ENCODE measurements at places on chromosomes 7 and 10.

DNA sequence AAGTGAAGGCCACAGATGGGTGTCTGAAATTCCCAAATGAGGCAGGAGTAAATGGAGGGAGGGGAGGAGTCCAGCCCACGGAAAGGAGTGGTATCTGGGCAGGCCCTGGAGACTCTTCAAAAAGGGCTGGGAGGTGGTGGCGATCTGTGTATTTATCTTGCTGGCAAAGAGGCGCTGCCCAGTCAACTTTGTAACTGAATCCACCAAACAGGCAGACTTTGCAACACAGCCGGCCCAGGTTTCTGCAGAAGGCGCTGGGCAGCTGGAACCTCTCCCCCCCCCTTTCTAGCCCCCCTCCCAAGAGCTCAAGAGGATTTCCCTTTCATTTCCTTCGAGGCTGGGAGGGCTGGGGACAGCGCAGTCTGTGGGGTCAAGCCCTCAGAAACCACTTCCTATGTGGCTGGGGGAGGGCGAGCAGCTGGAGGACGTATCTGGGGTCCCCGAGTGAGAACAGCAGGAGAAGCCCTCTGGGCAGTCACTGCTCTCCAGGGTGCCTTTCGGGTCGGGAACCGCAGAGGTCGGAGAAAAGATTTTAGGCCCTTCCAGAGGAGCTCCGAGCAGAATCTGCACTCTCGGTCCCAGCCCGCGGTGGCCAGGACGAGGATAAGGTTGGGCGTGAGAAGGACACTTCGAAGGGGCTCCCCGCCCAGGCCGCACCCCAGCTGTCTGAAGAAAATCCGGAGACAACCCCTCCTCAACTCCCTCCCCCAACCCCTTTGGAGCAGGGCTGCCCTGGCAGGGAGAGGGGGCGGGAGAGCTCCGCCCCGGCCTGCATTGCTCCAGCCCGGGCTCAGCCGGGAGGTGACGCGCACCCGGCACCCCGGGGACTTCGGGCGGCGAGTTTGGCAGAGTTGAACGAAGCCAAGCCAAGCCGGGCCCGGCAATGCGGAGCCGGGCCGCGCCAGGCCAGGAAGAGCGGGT lies 965 bp downstream of the ZCCHC24 start:
- DNase-seq = peak; percentile 53

- DNase-seq = no peak
Measured at GRCh38 chr10:17410907-17411306, 43.5 kb downstream of the ST8SIA6 start.

DNA sequence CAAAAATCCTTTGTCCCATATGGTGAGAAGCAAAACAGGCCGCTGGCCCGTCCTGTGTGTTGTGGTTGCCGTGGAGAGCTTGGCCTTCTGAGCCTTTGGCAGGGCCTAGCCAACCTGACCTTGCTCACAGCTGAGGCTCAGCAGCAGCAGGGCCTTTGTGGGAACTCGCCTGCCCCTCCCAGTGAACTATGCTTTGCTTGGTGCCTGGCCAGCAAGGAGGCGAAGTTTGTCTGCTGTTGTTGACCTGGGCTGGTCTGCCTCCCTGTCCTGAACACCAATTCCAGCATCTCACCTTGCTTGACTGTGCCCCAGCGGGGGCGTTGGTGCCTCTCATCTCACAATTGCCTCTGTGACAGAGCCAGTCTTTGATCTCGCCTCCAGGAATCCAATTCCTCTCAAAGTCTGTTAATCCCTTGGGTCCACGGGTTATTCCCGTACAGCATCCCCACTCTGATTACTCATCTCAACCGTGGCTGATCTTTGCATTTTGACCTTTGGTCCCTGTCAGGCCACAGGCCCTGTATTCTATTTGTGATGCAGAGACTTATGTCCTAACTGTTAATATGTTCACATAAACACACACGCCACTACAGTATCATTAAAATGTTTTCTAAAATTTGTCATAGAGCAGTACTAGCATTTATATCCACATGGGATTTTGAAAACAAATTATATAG lies 22.6 kb downstream of the EPDR1 start:
- DNase-seq = no peak

GRCh38 chr10:96565774-96566173 lies 21.0 kb downstream of the TM9SF3 start:
- peak; percentile 47 for DNase-seq

GRCh38 chr10:96700374-96701099 lies 19.8 kb downstream of the PIK3AP1 start:
- DNase-seq = no peak

GRCh38 chr10:27341001-27341400 lies 100.4 kb upstream of the ACBD5 start:
- DNase-seq = no peak

DNA sequence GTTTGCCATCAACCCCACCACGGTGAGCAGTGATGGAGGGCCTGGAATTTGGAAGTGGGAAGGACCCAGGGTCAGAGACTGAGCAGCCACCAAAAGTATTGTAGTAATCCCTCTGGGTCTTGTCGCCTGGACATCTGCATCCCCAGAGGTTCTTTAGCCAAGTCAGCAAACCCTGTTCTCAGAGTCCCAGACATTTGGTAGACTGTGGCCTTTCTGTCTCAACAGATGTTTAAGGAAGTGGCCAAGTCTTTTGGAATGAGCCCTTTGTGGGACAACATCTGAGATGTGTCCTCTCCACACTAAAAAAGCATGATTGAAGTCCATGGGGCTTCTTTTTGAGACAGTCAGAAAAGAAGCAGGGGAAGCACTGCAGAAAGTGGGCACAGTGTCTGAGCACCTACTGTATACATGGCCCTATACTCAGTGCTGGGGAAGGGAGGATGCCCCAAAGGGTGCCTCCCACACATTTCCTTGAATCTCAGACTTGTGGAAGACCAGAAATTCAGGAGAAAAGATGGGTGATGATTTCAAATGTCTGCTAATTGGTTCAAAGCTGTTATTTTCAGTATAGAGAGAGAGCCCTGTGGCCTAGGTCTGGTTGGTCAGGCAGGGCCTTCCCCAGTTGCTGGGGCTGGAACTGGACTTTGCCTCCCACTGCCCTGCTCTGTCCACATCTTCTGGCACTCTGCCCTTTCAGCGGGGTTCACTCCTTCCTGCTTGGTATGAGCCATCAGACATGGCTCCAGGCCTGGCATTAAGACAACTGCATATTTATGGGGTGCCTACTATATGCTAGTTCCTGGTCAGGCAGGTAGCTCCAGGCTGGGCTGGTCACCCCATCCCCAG lies 26.5 kb upstream of the VSIR start:
- no peak for DNase-seq

GRCh38 chr7:134450294-134451000 lies 8.5 kb downstream of the AKR1B1 start:
- DNase-seq = no peak

DNA sequence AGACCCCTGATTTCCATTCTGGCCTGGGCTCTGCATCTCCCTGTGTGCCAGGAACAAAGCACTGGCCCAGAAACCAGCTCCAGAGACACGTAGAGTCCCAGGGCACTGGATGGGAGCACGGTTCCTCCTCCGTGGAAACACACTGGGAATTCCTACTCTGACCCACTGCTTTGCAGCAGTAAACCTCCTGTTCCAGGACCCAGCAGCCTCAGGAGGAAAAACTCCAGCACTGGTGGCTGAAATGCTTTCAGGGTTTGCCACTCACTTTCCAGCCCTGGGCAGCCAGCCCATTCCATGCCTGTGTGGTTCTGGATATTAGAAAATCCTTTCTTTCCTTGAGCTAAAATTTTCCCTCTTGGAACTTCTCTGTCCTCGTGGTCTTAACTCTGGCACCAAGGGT lies 58.0 kb downstream of the FAM171A1 start:
- DNase-seq = no peak

Measured in AG10803 (cell line).